ENCODE measurements at places on chromosomes 12 and 14.

- no peak for DNase-seq
These were observed at the start of gene SLC17A8 for GRCh38 chr12:100356644-100357223. Gene SLC17A8, plus strand, starts transcription at chr12:100357074. Its CDS starts 318 bp downstream, at chr12:100357392.

DNA sequence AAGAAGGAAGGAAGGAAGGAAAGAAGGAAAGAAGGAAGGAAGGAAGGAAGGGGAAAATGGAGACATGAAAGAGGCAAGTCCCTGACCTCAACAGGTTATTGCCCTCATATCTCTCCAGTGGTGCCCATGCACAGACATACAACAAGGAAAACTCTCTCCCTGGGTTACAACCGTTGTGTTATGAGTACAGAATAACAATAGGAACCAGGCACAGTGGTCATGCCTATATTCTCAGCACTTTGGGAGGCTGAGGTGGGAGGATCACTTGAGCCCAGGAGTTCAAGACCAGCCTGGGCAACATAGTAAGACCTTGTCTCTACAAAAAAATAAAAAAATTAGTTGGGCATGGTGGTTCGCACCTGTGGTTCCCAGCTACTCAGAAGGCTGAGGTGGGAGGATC, 139.4 kb upstream of the HMGA2 start:
- no peak for DNase-seq

- DNase-seq = no peak
These were observed 146.1 kb upstream of the NOS1 start for GRCh38 chr12:117507548-117507947.

GRCh38 chr12:25781232-25781631, 177.2 kb upstream of the RASSF8 start:
- DNase-seq = no peak

DNA sequence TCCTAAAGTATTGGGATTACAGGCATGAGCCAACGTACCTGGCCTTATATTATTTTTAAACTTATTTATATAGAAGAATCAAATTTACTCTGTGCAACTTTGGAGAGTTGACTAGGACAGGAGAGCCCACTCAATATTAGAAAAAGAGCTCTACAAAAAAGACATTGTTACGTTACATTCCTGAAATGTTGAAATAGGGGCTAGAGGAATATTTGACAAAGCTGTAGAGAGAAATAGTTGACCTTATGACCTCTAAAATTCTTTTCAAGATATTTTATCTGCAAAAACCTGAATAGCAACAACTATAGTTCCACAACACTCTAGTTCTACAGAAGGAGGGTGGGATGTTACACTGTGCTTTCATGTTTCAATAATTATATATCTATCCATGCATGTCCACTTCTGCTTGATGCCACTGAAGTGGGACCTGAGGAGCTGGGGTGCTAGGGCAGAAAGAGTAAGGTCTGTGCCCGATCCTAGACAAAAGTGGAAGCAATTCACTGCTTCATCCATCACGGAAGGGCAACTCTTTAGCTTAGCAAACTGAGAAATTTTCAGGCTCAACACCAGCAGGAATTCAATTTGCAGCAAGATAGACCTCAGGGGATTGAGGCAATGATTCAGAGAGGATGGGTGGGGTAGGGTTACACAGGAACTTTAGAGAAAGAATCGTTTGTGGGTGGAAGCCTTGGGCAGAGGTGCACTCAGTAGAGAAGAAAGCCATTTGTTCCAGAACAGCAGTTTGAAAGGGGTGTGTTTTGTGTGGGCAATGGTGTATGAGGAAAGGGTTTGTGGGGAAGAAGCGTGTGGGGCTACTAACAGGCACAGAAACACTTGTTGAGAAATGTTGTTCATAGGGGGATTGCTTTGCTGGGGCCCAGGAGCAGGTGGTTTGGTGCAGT, 16.0 kb upstream of the RNASE10 start:
- DNase-seq = no peak

GRCh38 chr12:107094183-107094448, 767 bp upstream of the CRY1 start:
- DNase-seq = no peak

DNA sequence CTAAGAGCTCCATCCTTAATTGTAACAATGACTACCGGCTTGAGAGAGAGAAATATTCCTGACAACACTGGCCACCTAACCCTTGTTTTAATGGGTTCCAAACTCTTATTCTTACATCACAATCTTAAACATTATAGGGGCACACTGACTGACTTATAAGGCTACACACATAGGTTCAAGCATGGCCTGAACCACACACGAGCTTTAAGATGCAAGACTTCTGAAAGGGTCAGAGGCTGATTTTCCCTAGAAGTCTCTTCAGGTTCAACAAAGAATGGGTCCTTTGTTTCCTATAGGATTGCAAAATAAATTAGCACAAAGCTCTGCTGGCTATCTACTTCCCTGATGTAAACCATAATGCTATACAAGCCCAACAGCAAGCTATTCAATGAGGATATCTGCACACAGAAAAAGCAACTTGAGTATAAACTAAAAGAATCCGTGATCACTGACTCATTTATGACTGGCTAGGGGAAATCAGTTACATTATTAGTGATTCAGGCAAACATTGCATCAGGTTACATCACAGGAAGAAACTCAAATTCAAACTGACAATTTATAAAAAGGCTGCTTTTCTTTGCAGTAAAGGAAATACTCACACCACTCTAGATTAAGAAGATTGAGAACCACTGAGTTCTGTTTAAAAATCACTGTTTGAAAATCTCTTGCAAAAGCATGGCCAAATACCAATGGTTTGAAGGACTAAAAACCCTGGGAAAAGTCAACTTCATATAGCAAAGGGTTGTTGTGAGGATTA, 8.5 kb downstream of the BTG1 start:
- no peak for DNase-seq

GRCh38 chr12:41304526-41304925, 116.4 kb downstream of the PDZRN4 start:
- no peak for DNase-seq

- DNase-seq = no peak
These were observed 379.6 kb downstream of the FLRT2 start for GRCh38 chr14:85909581-85909980.

- DNase-seq = no peak
These were observed 53.3 kb downstream of the BEGAIN start for GRCh38 chr14:100533656-100534485.

- no peak for DNase-seq
These were observed 103.8 kb upstream of the FKBP4 start for GRCh38 chr12:2691006-2691344.

GRCh38 chr12:47223031-47223847, 143.5 kb upstream of the AMIGO2 start:
- DNase-seq = no peak

DNA sequence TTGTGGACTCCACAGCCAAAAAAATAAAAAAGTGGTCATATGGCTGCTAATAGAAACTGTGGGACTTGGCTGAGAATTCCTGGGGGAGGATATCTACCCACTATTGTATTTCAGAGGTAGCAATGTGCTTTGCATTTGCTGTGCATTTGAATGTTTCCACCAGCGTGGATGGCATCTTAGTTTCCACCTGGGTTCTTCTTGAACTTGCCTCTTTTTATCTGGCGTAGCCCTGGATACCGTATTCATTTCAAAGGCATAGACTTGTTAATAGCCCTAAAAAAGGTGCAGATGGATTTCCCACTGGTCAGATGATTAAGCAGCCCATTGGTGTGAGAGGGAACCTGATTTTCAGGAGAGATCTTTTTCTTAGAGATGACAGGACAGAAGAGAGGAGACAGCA, 1.9 kb upstream of the MYF5 start:
- no peak for DNase-seq

DNA sequence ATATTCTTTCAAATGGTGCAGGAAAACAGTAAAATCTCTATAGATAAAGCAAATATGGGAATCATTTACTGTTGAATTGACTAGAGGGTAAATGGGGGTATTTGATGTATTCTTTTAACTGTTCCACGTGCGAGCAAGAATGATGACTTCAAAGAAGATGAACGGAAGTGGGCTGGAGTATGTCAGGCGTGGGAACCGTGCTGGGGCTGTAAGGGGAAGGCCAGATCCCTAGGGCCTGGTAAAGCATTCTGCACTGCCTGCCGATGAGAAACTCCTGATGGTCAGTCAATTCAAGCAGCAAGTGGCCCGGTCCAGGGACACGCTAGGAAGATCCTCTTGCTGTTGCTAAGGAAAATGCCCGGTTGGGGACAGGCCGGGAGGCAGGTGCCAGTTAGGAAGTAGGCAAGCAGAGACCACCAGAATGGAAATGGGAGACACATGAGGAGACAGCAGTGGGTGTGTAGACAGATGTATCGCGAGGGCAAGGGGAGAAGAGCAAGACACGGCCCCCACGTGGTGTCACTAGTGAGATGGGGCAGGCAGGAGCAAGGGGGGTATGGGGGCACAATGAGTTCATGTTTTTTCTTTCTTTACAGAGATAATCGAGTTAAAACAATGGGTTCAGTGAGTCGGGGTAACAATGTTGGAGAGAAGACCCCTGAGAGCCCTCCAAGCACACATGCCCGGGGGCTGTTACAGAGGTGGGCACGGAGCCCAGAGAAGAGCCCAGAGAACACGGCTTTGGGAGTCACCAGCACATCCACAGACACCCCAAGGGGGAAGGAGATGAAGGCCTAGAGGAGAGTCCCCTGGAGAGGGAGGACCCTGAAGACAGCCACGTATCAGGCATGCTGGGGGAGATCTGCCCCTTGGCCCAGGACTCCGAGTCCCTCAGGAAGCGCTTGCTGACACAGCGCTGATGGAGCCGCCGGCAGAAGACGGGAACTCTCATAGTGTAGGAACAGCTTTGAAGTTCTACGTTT, 37.2 kb downstream of the FBXO21 start:
- DNase-seq = no peak

GRCh38 chr14:95058491-95058890, 98.8 kb downstream of the DICER1 start:
- no peak for DNase-seq

DNA sequence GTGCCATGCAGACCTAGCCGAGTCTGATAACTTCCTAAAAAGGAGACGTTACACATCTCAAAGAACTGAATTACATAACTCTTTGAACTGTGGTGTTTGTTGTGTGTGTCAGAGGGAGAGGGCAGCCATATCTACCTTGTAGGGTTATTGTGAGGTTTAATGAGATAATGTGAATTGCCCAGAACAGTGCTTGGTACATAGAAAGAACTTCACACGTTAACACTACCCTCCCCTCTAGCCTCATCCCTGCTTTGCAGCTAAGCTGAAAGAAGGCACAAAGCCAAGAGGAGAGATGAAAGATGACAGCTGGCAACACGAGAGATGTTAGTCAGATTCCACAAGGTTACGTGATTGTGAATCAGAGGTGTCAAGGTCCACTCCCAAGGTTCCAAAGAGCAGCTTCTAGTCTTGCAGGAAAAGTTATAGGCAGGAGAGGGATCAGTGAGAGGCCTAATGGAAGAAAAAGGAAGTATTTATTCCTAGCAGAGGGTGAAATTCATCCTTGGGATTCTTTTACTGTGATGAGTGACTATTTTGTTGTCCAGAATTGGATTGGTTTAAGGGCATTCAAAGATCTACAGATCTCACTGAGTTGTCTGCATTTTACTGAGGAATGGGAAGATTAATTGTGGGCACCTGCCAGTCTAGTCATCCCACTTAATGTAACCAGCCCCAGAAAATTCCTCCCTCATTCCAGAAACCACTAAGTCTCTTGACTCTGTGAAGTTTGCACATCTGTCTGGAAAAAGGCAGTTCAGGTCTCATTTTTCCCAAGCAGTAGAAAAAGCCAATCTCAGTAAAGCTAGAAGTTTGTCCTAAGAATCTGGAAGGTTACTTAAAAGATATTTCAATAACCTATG, 25.9 kb upstream of the WNK1 start:
- DNase-seq = no peak

- no peak for DNase-seq
These were observed 19.3 kb downstream of the CHD8 start for GRCh38 chr14:21436567-21437062.

GRCh38 chr14:20679907-20680306, 4.5 kb upstream of the RNASE4 start:
- peak; percentile 25 for DNase-seq

DNA sequence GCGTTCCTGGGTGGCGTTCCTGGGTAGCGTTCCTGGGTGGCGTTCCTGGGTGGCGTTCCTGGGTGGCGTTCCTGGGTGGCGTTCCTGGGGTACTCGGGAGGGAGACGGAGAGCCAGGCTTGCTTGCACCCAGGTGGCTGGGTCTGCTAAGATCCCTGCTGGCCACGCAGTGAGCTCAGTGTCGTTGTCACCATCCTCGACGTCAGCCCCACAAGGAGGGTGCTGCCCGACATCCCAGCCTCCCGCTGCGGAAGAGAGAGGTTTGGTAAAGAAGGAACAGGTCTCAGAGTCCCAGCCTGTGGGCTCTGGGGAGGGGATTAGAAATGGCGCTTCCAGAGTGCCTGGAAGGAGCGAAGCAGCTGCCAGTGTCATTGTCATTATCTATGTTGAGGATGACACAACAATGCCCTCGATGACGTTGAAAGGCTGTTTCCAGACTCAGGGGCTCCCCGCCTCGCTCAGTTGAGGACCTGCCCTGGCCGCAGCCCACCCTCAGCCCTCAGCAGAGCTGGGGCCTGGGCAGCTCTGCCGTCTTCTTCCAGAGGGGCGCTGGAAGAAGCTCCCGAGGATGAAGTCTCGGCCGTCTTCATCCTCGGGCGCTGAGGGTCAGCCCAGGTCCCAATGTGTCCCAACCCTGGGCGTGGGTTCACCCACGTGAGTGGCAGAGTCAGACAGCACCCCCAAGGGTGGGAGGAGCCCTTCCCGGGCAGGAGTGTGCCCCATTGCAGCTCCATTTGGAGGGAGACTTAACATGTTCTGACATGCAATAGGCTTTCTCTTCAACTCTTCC, 328.8 kb downstream of the ADGRD1 start:
- no peak for DNase-seq

GRCh38 chr14:50600849-50601248, 40.9 kb downstream of the ATL1 start:
- DNase-seq = no peak

GRCh38 chr14:103141117-103141796, 18.0 kb downstream of the TNFAIP2 start:
- DNase-seq = no peak

- DNase-seq = no peak
These were observed 154.5 kb downstream of the LRFN5 start for GRCh38 chr14:41761204-41761603.

- DNase-seq = no peak
These were observed 135.4 kb downstream of the UNC79 start for GRCh38 chr14:93566065-93566693.

DNA sequence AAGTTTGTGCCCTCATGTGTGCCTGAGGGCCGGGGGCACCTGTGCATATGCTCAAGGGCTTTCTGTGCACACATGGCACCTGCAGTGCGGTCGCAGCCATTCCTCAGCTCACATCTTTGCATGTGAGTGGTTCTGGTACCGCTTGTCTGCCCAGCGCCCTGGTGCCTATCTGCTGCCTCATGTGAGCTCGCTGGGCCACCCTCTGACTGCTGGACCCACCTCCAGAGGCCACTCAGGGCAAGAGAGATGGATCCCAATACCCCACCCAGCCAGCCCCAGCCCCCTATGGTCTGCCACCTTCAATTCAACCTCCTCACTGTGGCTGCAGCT, 5.4 kb upstream of the AMN start:
- no peak for DNase-seq

- no peak for DNase-seq
These were observed 7.1 kb upstream of the VPS37B start for GRCh38 chr12:122902854-122903692.
